ENCODE measurements at places on chromosomes 1 and 21.

- peak; percentile 47 for DNase-seq
Measured at GRCh38 chr1:39657923-39658485, 13.9 kb downstream of the NT5C1A start.

DNA sequence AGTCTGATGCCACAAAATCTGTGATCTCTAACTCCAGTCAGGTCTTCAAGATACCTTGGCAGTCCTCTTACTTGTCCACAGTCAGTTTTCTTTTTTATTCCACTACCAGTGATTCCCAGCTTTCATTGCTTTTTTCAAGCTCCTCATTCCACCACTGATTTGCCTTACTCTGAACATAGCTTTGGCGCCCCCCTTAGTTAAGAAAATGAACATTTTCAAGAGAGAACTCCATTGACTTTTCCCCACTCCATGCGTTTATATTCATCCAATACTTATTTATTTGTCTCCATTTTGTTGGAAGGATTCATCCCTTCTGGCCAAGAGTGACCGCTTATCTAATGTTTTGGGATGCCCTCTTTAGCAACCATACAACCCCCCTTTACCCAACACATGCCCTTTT, 33.9 kb upstream of the IPO9 start:
- DNase-seq: no peak

DNA sequence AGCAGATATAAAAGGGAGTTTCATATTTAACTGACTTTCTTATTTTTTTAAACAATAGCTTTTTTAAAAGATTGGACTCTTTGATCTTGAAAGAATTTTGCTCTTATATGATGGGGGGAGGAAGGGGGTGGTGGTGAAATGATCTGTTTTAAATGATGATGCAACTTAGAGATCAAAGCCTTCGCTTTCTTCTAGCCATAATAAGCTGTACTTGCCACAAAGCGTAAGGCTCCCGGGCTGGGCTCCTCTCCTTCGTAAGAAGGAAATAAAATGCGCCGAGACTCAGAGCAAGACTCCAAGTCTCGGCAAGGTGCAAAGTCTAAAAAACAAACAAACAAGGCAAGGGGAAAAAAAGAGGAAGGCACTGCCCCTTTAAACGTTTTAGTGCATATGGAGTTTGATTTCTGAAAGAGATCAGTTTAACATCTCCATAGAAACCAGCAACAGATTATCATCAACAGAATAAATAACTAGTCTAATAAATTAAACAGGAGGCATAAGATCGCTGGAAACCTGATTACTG, 3.3 kb downstream of the CASZ1 start:
- no peak for DNase-seq

GRCh38 chr1:114008993-114009392, 29.7 kb downstream of the OLFML3 start:
- no peak for DNase-seq

DNA sequence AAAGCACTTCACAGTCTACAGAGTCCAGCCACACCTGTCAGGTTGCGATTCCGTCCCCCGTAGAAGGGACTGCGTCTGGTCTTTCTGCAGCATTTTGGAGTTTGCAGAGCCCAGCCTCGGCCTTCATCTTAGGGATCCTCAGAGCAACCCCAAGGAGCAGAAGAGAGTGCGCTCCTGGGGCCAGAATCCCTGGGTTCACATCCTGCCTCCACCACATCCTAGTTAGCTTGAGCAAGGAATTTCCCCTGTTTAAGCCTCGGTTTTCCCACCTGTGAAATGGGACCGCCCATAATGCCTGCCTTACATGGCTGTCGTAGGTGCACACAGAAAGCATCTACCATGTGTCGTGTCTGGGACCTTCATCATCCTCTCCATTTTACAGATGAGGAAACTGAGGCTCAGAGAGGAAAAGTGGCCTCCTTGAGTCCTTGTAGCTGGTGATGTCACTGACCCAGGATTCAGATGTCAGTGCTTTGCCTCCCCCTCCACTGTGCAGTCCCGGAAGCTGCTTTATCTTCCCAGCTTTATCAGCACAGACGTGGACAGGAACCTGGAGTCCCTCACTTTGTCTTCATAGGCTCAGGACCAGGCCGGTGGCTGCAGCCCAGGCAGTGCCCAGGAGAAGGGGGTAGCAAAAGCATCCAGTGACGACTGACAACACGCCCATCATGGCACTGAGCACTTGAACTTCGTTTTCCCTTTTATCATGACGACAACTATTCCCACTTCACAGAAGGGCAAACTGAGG, 438.5 kb downstream of the MATN1 start:
- no peak for DNase-seq

DNA sequence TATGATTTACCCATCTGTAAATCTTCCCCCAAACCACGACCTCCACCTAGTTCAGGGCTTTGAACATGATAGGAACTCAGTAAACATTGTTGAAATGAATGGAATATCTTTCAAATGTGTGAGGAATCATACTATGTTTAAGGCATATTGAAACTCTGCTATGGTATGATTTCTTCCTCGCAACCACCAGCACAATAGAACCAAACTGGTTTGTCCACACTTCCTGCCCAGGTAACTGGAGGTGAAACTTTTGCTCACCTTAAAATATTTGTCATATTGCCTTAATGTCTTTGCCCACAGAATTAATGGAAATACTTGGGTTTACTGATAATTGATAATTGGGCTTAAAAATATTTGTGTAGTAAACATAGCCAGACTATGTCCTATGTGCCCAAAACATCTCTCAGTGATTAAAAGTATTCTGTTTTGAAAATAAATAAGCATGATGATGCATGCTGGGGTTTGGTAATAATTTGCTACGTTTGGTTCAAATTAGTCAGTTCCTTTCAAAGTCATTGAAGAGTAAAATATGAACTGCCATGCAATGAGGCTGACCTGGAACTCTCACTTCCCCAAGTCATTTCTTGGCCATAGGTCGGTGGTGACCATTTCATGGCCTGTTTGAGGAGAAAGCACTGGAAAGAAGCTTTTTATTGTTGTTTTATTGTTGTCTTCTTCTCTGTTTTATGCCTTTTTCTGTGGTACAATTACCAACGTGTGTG, 73.3 kb downstream of the TNFSF18 start:
- DNase-seq: no peak

- peak; percentile 33 for DNase-seq
Measured at GRCh38 chr1:208231881-208232661, 12.1 kb downstream of the PLXNA2 start.

- DNase-seq: no peak
Measured at GRCh38 chr1:230375147-230375546, 51.0 kb downstream of the PGBD5 start.

DNA sequence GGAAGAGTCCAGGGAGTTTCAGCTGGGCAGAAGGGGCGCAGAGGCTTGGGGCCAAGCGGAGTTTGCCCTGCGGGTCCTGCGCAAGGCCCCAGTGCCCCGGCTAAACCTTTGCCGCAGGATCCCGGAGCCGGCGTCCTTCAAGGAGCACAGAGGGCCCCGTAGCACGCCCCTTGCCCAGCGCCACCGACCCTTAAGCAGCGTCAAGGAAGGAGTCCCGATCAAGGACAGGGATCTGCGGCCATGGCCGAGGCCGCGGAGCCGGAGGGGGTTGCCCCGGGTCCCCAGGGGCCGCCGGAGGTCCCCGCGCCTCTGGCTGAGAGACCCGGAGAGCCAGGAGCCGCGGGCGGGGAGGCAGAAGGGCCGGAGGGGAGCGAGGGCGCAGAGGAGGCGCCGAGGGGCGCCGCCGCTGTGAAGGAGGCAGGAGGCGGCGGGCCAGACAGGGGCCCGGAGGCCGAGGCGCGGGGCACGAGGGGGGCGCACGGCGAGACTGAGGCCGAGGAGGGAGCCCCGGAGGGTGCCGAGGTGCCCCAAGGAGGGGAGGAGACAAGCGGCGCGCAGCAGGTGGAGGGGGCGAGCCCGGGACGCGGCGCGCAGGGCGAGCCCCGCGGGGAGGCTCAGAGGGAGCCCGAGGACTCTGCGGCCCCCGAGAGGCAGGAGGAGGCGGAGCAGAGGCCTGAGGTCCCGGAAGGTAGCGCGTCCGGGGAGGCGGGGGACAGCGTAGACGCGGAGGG, 520 bp downstream of the CLIC6 start:
- no peak for DNase-seq

DNA sequence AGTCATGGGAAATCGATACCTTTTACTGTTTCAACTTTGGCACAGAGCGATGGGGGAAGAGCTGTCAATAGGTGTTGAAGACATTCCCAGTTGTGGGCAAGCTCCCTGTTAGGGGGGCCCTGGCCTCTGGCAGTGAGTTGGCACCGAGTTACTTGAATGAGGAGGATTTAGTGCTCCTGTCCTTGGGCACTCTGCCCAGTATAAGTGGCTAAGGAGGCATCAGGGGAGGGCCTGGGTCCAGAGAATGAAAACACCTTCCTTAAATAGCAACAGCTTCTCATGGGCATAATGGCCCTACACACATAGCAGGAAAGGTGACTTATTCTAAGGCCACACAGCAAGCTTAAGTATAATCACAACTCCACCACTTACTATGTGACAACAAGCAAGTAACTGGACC, 664.4 kb downstream of the PTPRU start:
- DNase-seq: no peak

- no peak for DNase-seq
Measured at GRCh38 chr1:51666478-51666877, 49.6 kb downstream of the OSBPL9 start.

DNA sequence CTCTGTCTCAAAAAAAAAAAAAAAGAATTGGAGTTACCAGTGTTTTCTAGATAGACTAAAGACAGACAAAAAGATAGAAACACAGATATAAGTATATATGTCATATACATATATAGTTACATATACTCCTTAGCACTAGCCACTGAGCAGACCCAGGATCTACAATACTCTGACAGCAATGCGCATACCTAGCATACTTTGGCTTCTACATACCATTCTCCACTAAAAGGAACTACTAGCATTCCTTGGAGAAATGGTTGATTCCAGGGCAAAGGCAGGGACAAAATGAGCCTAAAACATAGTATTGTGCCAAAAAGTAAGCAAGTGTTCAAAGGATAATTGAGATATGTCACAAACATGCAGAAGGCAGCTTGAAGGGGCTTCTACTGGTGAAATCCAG, 22.7 kb downstream of the SYNJ1 start:
- DNase-seq: no peak

DNA sequence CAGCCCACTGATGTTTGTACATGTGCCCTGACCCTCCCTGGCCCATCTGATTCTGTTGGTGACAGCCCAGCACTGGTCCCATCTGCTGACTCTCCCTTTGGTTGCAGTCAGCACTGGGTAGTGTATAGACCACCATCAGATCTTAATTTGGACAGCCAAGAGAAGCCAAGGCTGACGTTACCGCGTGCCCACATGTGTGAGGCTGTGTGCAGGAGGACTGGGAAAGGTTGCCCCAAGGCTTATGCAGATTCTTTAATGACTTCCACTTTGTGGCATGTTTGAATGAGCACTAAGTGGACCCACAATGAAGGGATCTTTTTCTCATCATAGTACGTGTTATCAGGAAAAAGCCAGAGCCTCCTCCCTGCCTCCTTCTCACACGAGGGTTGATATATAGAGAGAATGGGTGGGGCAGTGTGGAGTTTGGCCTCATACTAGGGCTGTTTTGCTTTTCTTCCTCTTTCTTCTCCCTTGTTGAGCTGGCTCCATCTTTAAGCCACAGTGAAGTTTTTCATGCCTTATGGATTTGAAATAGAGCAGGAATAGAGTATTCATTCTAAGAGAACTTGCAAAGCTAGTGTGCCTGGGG, 93.5 kb downstream of the NAV1 start:
- DNase-seq: no peak

Measured in fibroblast of the conjunctiva (primary cell).